ENCODE measurements at places on chromosomes 13 and 19.

GRCh38 chr13:82867284-82867683, 1015.0 kb downstream of the SLITRK1 start:
- no peak for DNase-seq

GRCh38 chr13:100827489-100828176, 153.0 kb upstream of the TMTC4 start:
- no peak for DNase-seq

- DNase-seq = no peak
These were observed 2.8 kb upstream of the PSPN start for GRCh38 chr19:6378486-6378885.

GRCh38 chr13:87453244-87453643, 217.9 kb upstream of the SLITRK5 start:
- no peak for DNase-seq

- DNase-seq = no peak
These were observed 54.5 kb downstream of the UNC13A start for GRCh38 chr19:17633700-17634099.

- no peak for DNase-seq
These were observed 760.4 kb downstream of the SLITRK1 start for GRCh38 chr13:83121896-83122295.

DNA sequence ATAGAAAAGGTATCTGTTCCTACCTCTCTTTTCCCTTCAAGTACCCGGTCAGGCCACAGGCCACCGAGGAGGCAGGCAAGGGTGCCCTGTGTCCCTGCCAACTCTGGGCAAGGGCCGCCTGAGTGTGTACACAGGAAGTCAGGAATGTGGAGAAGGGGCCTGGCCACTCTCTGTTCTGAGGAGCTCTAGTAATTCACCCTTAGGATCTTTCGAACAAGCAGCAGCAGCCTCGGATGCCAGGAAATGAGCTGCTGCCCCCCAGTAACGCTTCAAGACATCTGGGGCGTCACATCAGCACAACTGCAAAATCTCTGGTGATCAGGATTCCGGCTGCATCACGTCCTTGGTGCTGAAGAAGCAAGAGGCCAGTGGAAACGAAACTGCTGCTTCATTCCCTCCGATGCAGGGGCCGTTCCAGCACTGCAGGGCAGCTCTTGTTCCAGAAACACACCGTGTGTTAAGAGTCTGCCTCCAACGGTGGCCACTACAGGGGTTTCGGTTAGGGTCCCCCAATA, 2.0 kb downstream of the RAB20 start:
- DNase-seq = no peak

DNA sequence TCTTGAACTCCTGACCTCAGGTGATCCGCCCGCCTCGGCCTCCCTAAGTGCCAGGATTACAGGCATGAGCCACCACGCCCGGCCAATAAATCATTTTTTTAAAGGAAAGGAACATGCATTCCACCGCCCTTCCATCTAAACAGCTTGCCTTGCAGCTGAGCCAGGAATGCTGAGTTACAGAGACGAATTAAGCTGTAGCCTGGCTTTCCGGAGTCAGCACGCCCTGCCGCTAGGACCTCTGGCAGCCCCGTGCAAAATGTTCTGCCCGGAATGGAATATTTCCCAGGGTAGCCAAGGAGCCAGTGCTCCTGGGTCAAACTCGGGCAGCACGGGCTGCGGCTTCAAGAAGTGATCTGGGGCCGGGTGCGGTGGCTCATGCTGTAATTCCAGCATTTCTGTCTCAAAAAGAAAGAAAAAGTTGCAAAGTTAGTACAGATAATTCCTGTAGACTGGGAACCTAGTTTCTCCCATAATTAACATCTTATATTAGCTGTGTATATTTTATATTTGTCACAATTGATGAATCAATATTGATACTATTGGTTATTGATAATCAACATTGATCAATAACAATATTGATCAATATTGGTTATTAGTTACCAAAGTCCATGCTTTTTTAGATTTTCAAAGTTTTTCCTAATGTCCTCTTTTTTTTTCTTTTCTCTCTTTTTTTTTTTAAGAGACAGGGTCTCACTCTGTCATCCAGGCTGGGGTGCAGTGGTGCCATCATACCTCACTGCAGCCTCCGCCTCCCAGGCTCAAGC, 19.2 kb downstream of the ATCAY start:
- DNase-seq = no peak

DNA sequence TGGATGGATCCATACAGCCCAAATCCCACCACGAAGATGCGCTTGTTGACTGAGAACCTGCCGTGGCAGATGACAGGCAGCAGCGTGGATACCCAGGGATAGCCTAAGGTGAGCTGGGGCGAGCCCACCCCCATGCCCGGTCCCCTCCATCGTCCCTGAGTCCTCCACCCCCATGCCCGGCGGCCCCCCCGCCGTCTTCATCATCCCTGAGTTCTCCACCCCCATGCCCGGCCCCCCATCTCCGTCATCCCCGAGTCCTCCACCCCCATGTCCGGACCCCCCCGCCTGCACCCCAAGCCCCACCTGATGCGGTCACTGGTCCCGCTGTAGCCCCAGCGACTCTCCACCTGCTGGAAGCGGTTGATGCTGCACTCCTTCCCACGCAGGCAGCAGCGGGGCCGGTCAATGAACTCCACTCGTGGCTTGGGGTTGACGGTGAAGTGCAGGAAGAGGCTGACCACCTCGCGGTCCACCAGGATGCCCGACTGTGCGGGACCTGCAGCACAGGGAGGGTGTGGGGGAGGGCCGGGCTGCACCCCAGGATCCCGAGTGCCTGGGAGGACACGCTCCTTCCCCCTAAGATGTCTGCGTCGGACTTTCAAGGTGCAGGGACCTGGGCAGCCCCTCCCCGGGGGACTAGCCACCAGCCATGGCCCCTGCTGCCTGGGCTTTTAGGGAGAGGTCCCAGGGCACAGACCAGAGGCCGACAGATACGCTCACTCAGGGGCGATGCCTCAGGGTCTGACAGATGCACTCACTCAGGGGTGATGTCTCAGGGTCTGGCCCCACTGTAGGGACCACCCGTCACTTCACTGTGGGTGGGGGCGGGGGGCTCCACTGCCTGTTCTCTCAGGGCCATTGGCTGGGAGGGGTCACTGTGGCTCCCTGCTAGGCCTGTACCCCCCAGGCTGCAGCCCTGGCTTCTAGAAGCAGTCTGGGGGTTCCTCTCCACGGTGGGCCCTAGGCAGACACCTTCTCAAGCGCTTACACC, 28.0 kb downstream of the BTBD2 start:
- no peak for DNase-seq

DNA sequence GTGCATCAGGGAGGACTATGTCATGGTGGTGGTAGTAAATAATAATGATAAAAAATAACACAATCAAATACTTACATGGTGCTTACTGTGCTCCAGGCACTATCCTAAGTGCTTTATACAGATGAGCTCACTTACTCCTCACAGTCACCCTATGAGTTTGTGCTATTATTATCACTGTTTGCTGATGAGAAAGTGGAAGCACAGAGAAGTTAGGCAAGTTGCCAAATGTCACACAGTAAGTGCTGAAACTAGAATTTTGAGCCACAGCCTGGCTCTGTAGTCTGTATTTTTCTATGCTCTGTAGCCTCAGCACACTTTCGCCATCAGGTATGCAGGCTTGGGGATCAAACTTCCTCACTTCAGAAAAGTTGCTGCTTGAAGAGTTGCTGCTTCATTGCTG, 46.6 kb downstream of the HTR2A start:
- DNase-seq = no peak

GRCh38 chr19:9727644-9728043, 40.9 kb downstream of the ZNF846 start:
- DNase-seq = no peak

- DNase-seq = no peak
These were observed 282.9 kb downstream of the TSHZ3 start for GRCh38 chr19:31066385-31066784.

- no peak for DNase-seq
These were observed 8.5 kb upstream of the SYT5 start for GRCh38 chr19:55188625-55189024.

GRCh38 chr19:38617764-38618589, at the start of gene MAP4K1:
Gene MAP4K1 (minus strand): TSS chr19:38617953. CDS start chr19:38617895, 58 bp downstream.
- peak; percentile 62 for DNase-seq

DNA sequence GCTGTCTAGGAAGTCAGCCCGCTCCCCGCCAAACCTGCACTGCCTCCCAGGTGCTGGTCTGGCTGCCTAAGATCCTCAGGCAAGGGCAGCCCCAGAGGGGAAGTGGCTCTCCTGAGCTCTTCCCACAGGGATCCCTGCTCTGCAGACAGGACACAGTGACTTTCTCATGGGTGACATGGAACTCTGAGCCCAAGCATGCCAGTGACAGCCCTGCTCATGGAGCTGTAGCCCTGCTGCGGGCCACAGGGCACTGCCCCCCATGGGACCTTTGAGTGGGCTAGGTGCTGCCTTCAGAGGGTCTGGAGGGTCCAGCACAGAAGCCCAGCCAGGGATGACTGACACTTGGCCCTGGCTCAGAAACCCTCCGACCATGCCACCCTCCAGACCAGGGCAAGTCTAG, 109.1 kb downstream of the TUBA3C start:
- no peak for DNase-seq

- no peak for DNase-seq
These were observed 15.0 kb upstream of the DHRS12 start for GRCh38 chr13:51818781-51819511.

- no peak for DNase-seq
These were observed 124.7 kb downstream of the RBM26 start for GRCh38 chr13:79281339-79281747.

GRCh38 chr19:2767688-2768087, 15.4 kb downstream of the SGTA start:
- no peak for DNase-seq

DNA sequence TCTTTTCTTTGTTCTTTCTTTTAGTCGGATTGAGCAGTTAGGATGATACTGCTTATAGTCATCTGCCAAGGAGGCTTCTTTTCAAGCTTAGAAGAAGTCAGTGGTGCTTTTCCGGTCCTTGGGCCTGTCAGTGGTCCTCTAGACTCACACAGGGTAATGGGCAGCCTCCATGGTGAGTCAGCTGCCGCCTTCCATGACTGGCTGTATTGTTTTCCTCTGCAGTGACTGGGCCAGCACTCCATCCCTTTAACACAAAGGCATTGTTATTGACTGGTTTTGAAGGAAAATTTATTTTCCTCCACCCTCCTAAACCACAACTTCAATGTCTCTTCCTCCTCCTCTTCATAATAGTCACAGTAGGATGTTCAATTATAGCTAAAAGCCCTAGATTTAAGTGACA, 47.1 kb upstream of the CNMD start:
- DNase-seq = no peak

DNA sequence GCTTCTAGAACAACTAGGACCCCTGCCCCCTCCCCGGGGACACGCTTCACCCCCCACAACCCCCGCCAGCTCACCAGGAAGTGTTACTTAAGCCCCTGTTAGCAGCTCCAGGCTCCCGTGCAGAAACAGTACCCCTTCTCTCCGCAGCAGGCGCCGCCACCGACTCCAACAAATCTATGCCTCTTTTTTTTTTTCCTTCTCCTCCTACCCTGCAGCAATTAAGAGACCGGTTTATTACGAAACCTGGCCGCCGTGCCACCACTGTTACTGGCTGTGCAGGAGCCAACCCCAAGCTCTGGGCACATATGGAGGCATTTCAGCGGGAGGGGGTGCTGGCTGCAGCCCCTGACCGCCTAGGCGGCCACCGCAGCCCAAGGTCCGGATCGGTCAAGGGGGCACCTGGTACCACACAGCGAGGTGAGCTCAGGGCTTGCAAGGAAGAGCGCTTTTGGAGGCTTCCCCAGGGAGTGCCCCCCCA, 2.4 kb downstream of the GADD45B start:
- no peak for DNase-seq

GRCh38 chr13:113598081-113598410, 13.5 kb downstream of the TFDP1 start:
- DNase-seq = no peak

GRCh38 chr13:38518328-38518727, 168.5 kb upstream of the FREM2 start:
- DNase-seq = no peak

GRCh38 chr13:30337061-30337610, 29.8 kb upstream of the KATNAL1 start:
- DNase-seq = no peak

DNA sequence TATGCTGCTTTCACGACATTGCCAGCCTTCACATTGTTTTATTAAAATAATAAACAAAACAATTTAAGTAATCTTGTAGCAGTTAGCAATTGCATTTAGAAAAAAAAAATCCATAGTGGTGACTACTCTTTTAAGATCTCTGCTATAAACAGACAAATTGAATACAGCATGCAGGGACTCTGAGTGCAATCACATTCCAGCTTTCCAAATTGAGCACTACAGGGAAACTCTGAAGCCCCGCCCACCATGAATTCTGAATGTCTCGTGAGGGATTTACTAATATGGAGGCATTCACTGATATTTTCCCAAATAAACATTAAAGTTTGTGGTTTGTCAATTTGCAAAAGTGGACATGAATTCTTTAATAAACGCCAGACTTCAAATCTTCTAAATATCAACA, 698.8 kb downstream of the LIG4 start:
- DNase-seq = no peak

- DNase-seq = no peak
These were observed 621.6 kb downstream of the GPC6 start for GRCh38 chr13:93848247-93848646.

GRCh38 chr19:55075371-55075998, at the start of gene EPS8L1:
Gene EPS8L1 (plus strand): TSS chr19:55075869. CDS start chr19:55076445, 576 bp downstream.
- no peak for DNase-seq

GRCh38 chr13:92807353-92807752, 419.3 kb upstream of the GPC6 start:
- DNase-seq = no peak
